NCI-H1092 (cell line): ENCODE measurements at places on chromosomes 2 and 18.

- DNase-seq = no peak
Measured at GRCh38 chr18:3263132-3263700, 1.3 kb downstream of the MYL12B start.

GRCh38 chr2:120972286-120972685 is 236.6 kb downstream of the GLI2 start:
- no peak for DNase-seq

- DNase-seq = no peak
Measured at GRCh38 chr2:28419443-28420270, 27.0 kb downstream of the FOSL2 start.

- no peak for DNase-seq
Measured at GRCh38 chr2:219629976-219630695, 2.7 kb downstream of the SLC4A3 start.

DNA sequence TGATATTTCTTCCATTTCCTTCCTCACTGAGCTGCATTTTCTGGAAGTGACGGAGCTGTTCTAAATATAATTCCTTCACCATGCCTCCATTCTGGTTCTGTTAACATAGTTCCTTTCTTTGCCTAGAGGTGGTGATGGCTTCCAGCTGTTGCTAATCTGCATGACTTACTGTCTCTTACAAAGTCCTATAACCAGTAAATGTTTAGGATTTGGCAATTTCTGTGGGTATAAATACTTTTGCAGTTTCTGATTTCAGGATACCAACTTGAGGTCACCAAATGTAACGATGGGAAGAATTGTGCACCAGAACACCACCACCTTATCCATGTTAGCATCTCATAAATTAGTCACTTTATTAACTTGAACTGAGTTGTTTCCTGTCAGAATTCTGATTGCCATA is 101.7 kb upstream of the FN1 start:
- no peak for DNase-seq

DNA sequence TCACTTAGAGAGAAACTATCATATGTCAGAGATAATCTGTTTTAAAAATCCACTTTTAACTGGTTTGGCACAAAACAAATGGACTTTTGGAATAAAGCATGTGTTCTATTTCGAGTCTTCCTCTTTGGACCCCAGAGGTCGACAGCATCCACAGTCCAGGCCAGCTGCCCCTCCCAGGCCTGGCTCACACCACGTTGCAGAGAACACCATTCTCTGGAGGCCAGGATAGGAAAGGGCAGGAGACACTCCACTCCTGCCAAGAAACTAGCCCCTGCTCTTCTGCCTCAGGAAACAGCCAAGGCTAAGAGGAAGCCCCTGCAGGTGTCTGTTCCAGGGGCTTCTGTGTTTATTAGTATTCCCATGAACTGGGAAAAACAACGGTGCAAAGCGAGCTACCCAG is 456.6 kb upstream of the ID2 start:
- no peak for DNase-seq

DNA sequence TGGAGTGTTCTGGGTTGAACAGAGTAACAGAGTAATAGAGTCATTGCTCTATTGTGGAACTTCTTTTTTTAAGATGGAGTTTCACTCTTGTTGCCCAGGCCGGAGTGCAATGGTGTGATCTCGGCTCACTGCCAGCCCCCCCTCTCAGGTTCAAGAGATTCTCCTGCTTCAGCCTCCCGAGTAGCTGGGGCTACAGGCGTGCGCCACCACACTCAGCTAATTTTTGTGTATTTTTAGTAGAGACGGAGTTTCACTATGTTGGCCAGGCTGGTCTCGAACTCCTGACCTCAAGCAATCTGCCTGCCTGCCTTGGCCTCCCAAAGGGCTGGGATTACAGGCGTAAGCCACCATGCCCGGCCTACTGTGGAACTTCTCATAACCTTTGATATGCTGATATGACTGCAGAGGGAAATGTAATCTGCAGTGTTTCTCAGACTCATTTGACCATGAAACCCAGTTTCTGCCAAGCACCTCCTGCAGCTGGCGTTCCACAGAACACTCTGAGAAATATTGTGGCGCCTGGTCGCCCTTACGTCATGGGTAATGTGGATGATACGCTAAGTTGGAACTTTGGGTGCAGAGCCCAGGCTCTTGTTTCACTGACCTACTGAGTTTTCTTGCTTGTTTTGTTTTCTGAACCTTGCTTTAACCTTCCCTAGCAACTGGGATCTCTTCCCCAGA is 213.8 kb downstream of the BCL2 start:
- no peak for DNase-seq

DNA sequence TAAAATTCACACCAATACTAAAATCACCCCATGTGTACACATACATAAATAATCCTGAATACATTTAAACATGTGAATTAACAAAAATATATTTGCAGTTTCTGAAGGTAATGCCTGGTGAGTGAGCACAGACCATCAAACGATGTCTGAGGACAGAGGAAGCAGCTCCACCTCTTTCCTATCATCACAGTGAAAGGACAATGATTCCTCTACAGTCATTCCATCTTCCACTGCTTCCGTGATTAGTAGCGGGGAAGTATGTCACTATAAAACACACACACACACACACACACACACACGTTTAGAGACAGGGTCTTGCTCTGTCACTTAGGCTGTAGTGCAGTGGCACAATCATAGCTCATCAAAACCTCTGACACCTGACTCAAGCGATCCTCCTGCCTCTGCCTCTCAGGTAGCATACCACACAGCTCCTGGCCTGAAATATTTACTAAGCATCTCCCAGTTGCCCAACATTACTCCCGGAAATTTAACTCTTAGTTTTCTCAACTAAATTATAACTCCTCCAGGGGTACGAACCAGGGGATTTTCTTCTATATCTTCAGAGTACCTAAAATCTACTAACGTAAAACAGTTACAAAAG is 12.8 kb downstream of the FAM210A start:
- no peak for DNase-seq

GRCh38 chr2:2823061-2823753 is 492.1 kb upstream of the MYT1L start:
- no peak for DNase-seq

DNA sequence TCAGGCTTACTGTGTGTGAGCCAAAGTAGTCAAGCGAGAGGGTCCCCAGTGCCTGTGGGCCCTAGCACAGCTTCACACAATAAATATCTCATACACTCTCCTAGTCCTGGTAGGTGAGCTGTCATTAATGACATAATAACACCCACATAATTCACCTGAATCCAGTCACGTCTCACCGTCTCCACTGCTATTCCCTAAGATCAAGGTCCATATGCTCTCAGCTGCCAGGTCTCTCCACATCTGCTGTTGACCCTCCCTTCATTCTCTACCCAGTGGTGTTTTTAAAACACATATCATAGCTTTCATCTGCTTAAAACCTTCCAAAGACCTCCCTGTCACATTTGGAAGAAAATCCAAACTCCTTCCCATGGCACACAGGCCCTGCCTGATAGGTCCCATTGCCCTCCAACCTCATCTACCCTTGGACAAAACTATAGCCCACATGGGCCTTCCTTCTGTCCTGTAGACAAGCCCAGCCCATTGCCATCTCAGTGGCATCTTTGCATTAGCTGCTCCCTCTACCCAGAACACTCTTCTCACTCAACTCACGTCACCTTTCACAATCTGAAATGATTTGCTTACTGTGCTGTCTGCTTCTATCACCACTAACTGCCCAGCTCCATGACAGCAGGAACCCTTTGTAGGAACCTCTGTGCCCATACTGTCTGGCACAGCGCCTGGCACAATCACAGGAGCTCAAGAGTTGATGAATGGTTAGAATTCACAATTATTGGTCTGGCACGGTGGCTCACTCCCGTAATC is 7.5 kb downstream of the KCNG3 start:
- no peak for DNase-seq

- no peak for DNase-seq
Measured at GRCh38 chr2:239978411-239978810, 46.7 kb downstream of the NDUFA10 start.

DNA sequence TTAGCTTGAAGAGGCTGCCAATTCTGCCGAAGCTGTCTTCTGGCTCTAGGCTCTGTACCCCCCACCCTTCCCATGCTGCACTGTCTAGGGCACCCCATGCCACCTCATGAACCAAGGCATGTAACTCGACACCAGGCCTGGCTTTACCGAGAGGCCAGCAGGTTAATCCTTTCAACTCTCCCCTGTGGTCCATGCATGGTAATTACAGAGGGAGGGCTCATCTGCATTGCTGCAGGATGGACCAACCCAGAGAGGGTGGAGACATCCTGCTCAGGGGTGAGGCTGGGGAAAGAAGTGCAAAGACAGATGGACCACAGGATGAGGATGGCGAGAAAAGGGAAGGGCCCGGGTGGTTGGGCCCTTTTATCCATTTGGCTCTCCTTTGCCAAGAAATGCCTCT is 65.8 kb downstream of the KCTD1 start:
- DNase-seq = no peak

- DNase-seq = no peak
Measured at GRCh38 chr2:205872716-205873115, 190.4 kb downstream of the NRP2 start.

DNA sequence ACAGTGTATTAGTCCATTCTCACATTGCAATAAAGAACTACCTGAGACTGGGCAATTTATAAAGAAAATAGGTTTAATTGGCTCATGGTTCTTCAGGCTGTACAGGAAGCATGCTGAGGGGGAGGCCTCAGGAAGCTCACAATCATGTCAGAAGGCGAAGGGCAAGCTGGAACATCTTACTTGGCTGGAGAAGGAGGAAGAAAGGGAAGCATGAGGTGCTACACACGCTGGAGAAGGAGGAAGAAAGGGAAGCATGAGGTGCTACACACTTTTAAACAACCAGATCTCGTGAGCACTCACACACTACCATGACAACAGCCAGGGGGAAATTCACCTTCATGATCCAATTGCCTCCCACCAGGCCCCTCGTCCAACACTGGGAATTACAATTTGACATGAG is 95.3 kb upstream of the FAM110C start:
- DNase-seq = no peak

GRCh38 chr2:60957224-60957623 is 60.3 kb upstream of the PEX13 start:
- DNase-seq = no peak

GRCh38 chr18:42473611-42474010 is 518.6 kb downstream of the PIK3C3 start:
- DNase-seq = no peak

GRCh38 chr2:127083819-127084503 is 23.0 kb downstream of the BIN1 start:
- no peak for DNase-seq

DNA sequence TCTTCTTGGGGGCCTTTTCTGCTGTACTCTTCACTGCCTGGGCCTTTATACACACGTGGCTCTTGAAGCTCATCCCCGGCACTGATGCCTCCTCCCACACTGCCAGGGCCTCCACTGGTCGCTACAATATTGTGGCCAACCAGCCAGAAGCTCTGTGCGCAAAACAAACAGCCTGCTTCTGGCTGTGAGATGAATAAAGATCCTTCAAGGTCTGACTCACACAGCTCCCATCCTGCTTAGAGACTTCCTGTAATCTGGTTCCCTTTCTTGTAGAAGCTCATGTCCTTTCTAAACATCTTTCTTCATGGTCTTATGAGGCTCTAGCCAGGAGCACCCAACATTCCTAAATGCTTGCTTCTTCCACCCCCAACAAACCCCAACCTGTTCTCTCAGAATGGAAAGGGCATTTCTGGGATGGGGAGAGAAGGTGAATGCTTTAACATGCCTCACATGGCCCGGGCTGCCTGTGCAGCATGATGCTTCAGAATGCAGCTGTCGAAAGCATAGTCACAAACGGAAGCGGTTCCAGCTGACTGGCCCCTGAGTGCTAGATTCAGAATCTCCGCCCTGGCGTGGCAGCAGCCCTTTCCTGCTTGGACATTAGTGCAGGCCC is 24.6 kb downstream of the NRP2 start:
- DNase-seq = no peak

DNA sequence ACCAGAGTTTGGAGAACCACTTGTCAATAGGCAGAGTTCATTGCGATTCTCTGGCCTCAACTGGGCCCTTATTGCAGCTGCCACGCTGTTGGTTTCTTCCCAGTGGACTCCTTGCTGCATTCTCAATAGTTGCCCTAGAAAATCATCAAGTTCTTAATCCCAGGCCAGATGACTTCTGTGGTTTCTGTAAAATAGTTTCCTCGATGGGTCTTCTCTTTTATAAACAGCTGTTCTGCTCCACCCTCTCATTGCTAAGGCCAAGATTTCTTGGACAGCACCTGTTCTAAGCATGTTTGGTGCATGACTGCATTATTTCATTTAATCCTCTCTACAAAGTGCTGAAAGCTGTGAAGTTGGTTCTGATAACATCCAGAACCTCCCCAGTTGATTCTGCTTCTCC is 131.0 kb downstream of the BCL2L11 start:
- no peak for DNase-seq

DNA sequence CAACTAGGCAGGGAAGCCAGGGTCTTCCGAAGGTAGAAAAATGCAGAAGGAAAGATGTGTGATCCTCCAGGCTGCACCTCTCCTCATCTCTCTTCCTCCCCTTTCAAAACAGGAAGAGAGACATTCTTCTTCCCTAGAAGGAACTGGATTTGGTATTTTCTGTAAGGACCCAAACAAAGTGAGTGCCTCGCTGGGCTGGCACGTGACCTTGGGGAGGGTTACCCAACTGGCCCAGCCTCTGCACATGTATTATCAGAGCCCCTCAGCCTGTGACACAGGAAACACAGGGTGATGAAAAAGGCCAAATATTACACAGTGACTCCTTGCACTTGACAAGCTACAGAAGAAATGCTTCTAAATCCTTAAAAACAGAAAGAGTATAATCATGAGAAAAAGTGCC is 2.3 kb downstream of the HJURP start:
- no peak for DNase-seq

DNA sequence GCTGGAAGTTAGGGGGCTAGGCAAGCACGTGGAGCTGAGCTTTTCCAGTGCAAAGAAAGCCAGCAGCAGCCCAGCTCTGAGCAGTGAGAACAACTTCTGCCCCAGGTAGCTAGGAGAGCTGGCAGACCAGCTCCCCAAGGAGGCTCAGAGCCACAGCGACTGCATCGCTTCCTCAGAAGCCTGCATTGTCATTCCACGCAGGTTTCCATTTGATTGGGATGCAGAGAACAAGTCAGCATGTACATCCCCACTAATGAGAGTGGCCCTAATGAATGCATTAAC is 45.1 kb downstream of the C1QL2 start:
- no peak for DNase-seq

DNA sequence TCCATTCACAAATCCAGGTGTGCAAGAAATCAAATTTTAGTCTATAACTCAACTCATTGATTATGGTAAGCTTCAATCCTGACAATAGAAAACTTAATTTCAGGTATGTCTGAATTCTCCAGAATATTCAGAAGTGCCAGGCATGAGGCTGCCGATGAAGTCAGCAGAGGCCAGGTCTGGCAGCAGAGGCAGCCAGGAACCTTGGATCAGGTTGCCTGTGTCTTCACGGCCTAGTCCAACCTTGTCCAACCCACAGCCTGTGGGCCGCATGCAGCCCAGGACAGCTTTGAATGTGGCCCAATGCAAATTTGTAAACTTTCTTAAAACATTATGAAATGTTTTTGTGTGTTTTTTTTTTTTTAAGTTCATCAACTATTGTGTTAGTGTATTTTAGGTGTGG is 46.9 kb upstream of the ASPRV1 start:
- no peak for DNase-seq

GRCh38 chr18:49206717-49207116 is 253.7 kb downstream of the DYM start:
- no peak for DNase-seq

- DNase-seq = peak; percentile 4
Measured at GRCh38 chr2:169131587-169132512, 62.5 kb downstream of the DHRS9 start.
